ENCODE measurements at places on chromosomes 1 and 21.
A peak's percentile ranks its signal among the peaks of the same experiment; 100 is the strongest.

GRCh38 chr1:213688655-213689054 is 299.1 kb upstream of the PROX1 start:
- peaks cover 24% of the 10 kb centered on the region for H3K4me1 ChIP-seq
- DNase-seq = no peak
- peaks cover 7% of the 10 kb centered on the region for H3K27me3 ChIP-seq

DNA sequence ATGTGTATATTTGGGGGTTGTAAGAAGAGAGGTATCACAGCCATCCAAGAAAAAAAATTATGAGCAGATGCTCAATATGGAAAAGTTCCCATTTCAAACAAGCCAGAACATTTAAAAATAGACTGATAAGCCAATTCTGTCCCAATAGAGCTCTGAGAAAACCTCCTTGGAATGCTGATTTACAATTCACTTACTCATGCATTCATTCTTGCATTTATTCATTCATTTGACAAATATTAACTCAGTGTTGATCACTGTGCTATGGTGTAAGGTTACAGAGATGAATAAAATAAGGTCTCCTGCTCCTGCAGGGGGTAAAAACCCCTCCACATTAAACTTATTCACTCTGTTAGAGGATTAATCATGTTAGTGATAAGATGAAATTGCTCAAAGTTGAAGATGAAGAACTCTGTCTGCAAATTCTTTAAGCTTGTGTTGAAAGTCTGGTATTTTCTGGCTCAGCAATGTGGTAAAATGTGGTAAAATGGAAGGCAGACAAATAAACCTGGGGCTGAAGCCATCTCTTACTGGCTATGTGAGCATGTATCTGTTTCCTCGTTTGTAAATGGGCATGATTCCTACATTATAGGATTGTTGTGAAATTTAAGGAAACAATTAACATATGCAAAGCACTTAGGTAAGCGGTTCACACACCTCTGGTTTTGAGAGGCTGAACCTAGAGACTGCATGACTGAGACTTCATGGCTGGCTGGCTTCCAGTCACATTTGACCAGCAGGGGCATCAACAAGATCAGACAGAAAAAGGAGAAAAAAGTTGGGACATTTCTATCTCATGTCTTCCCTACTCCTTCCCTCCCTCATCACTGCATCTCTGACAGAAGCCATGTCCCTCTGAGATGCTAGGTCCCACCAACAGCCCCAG is 45.0 kb upstream of the DAB1 start:
- H3K36me3 ChIP-seq = no peaks in the 10 kb centered on the region
- H3K4me1 ChIP-seq = no peaks in the 10 kb centered on the region
- H3K4me3 ChIP-seq = no peak overlapping the region
- H3K27ac ChIP-seq = no peak overlapping the region
- H3K27me3 ChIP-seq = peaks cover 7% of the 10 kb centered on the region
- no peak for DNase-seq

GRCh38 chr1:212359794-212360479 is 54.7 kb downstream of the PACC1 start:
- no peaks in the 10 kb centered on the region for H3K4me1 ChIP-seq
- peak overlapping the region; percentile 27 for H3K27ac ChIP-seq
- H3K4me3 ChIP-seq = no peak overlapping the region
- no peak for DNase-seq
- H3K27me3 ChIP-seq = no peaks in the 10 kb centered on the region
- peaks cover 56% of the 10 kb centered on the region for H3K36me3 ChIP-seq

- peaks cover 73% of the 10 kb centered on the region for H3K4me1 ChIP-seq
- no peaks in the 10 kb centered on the region for H3K27me3 ChIP-seq
- H3K36me3 ChIP-seq = no peaks in the 10 kb centered on the region
These were observed 60.0 kb upstream of the ATP5PO start for GRCh38 chr21:33975548-33976081.

DNA sequence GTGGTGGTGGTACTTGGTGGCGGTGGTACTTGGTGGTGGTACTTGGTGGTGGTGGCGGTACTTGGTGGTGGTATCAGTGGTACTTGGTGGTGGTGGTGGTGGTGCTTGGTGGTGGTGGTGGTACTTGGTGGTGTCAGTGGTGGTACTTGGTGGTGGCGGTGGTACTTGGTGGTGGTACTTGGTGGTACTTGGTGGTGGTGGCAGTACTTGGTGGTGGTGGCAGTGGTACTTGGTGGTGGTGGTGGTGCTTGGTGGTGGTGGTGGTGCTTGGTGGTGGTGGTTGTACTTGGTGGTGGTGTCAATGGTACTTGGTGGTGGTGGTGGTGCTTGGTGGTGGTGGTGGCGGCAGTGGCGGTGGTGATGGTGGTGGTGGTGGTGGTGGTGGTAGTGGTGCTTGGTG is 20.2 kb downstream of the COQ8A start:
- H3K27ac ChIP-seq = no peak overlapping the region
- H3K4me1 ChIP-seq = peaks cover 9% of the 10 kb centered on the region
- no peaks in the 10 kb centered on the region for H3K27me3 ChIP-seq
- no peak for DNase-seq
- H3K36me3 ChIP-seq = peaks cover 19% of the 10 kb centered on the region

DNA sequence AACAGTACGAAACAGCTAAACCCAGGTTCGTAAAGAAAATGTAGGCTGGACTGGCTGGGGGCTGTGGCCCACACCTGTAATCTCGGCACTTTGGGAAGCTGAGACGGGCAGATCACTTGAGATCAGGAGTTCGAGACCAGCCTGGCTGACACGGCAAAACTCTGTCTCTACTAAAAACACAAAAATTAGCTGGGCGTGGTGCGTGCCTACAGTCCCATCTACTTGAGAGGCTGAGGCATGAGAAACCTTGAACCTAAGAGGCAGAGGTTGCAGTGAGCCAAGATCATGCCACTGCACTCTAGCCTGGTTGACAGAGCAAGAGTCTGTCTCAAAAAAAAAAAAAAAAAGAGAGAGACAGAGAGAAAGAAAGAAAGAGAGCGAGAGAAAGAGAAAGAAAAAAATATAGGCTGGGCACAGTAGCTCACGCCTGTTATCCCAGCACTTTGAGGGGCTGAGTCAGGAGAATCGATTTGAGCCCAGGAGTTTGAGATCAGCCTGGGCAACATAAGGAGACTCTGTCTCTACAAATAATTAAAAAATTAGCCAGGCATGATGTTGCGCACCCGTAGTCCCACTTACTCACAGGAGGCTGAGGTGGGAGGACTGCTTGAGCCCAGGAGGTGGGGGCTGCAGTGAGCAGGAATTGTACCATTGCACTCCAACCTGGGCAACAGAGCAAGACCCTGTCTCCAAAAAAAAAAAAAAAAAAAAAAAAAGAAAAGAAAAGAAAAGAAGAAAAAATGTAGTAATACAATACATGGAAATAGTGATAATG is 35.7 kb downstream of the CAPZB start:
- no peak overlapping the region for H3K4me3 ChIP-seq
- H3K27me3 ChIP-seq = peaks cover 3% of the 10 kb centered on the region
- H3K4me1 ChIP-seq = peaks cover 87% of the 10 kb centered on the region
- no peak for DNase-seq

DNA sequence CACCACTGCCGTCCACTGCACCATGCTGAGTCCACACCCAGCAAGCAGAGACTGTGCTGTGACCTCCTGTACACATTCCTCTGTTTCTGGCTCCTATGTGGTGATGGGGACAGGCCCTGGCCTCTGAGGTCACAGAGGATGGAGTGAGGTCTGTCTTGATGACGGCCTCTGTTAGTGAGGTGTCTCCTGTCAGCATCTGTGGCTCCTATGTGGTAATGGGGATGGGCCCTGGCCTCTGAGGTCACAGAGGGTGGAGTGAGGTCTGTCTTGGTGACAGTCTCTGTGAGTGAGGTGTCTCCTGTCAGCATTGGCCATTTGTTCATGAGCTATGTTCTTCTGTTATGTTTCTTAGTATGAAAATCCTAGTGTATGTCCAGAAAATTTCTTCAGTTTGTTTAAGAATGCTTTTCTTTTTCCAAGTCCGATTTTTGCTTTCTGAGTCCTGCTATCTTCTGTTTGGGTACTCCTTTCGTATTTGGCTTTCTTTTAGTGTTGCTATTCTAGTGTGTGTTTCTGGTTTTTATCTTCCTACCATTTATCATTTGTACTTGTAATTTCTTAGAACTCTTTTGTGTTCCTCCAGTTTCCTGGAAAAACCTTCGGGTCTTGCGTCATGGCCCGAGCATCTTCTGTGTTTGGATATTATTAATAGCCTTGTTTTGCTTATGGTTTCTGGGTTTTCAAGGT is 13.4 kb downstream of the SNAP47 start:
- no peaks in the 10 kb centered on the region for H3K27me3 ChIP-seq
- H3K4me3 ChIP-seq = no peak overlapping the region
- no peaks in the 10 kb centered on the region for H3K4me1 ChIP-seq
- H3K27ac ChIP-seq = peak overlapping the region; percentile 6
- DNase-seq = no peak

DNA sequence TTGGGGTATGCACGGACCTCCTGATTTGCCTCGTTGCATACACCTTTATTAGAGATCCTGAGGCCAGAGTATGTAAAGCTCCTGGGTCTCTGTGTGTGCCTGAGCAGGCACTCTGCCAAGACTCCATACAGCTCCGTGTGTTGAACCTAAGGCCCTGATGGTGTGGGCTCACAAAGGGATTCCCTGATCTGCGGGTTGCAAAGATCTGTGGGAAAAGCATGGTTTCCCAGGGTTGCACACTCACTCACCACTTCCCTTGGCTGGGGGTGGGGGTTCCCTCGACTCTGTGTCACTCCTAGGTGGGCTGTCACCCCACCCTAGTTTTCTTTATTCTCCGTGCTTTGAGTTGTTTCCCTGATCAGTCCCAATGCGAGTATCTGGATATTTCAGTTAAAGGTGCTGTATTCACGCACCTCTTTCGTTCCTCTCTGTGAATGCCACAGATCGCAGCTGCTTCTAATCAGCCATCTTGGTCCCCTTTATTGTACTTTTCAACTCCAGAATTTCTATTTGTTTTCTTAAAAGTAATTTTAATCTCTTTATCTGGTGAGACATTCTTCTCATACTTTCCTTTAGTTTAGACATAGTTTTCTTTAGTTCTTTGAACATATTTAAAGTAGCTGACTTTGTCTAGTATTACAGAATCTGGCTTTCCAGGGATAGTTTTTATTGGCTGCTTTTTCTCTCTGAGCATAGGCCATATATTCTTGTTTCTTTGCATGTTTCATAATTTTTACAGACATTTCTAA is 39.0 kb upstream of the F3 start:
- peaks cover 3% of the 10 kb centered on the region for H3K27me3 ChIP-seq
- H3K27ac ChIP-seq = no peak overlapping the region
- no peak overlapping the region for H3K4me3 ChIP-seq
- DNase-seq = no peak
- peaks cover 45% of the 10 kb centered on the region for H3K36me3 ChIP-seq

DNA sequence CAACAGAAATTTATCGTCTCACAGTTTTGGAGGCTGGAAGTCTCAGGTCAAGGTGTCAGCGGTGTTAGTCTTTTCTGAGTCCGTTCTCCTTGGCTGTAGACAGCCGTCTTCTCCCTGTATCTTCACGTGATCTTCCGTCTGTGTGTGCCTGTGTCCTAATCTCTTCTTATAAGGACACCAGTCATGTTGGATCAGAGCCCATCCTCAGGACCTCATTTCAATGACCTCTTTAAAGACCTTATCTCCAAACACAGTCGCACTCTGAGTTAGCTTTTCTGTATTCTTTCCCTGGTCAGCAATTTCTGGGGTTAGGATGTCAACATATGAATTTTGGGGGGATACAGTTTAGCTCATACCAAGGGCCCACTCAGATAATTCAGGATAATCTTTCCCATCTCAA is 247.7 kb downstream of the PRDM2 start:
- H3K4me3 ChIP-seq = no peak overlapping the region
- H3K27me3 ChIP-seq = peaks cover 14% of the 10 kb centered on the region
- H3K4me1 ChIP-seq = no peaks in the 10 kb centered on the region
- no peak overlapping the region for H3K27ac ChIP-seq
- no peaks in the 10 kb centered on the region for H3K36me3 ChIP-seq

DNA sequence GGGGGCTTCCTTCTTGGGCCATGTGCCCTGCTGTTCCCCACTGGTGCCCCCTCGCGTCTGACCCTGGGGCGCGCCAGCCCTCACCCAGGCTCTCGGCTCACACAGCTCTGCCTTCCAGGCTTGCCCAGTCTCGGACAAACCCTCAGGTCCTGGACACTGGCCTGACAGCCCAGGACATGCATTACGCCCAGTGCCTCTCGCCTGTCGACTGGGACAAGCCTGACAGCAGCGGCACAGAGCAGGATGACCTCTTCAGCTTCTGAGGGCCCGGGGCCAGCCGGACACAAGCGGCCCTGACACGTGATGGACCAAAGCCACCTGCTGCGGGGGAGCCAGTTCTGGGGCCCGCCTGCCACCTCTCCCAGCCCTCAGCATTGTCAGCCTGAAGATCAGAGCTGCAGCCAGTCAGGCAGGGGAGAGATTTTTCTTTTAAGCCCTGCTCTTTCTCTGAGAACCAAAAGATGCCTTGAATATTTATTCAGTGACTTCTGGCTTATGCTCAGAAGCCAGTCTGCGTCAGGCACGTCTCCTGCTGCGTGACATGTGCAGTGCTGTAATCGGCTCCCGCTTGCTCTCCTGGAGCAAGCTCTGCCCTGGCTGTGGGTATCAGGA is 23.4 kb downstream of the LDLRAP1 start:
- H3K36me3 ChIP-seq = no peaks in the 10 kb centered on the region
- H3K4me3 ChIP-seq = peak overlapping the region; percentile 43
- peaks cover 4% of the 10 kb centered on the region for H3K27me3 ChIP-seq
- no peak overlapping the region for H3K27ac ChIP-seq
- peak; percentile 40 for DNase-seq

GRCh38 chr1:157034137-157034800 is 11.3 kb downstream of the ARHGEF11 start:
- DNase-seq = no peak
- no peak overlapping the region for H3K27ac ChIP-seq
- H3K4me3 ChIP-seq = no peak overlapping the region
- H3K36me3 ChIP-seq = peaks cover 36% of the 10 kb centered on the region

DNA sequence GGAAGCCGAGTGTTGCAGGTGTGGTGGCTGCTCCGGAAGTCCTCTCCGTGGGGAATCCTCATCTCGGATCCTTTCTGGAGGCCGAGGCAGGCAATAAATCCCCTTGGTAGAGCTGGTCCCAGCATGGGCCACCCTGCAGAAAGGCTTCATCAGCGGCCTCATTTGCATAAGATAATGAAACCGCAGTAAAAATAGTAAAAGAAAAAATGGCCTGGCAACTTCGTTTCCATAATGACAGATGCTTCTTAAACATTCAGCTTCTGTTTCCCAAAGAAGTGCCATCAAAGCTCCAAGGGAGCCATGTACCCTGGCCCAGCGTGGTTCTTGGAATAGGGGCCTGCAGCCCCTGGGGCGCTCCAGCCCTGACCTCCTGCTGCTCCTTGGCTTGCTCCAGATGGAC is 244.1 kb downstream of the GRIK3 start:
- peaks cover 27% of the 10 kb centered on the region for H3K27me3 ChIP-seq
- no peak overlapping the region for H3K4me3 ChIP-seq
- DNase-seq = no peak
- H3K27ac ChIP-seq = no peak overlapping the region
- H3K4me1 ChIP-seq = peaks cover 16% of the 10 kb centered on the region

DNA sequence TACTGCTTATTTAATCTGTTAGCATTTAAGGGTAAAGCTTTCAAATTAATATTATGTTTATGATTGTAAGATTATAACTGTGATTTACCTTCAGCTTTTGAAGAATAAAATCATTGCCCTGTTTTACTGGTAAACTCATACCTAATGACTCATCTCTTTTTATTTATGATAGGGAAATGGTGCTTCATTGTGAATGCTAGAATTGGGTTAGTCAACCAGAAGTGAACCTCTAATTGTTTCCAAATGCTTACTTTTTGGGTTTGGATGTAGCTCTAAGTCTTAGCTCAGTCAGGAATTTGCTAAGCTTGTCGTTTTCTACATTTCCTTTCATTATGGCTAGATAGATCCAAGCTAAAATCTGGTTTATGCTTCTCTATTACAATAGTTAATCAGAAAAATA is 59.4 kb downstream of the SLC30A7 start:
- no peaks in the 10 kb centered on the region for H3K27me3 ChIP-seq
- no peak overlapping the region for H3K27ac ChIP-seq
- H3K4me3 ChIP-seq = no peak overlapping the region
- H3K36me3 ChIP-seq = peaks cover 26% of the 10 kb centered on the region
